Activated CD8-positive, alpha-beta memory T cell treated with anti-CD3 and anti-CD28 coated beads for 1 hour (primary cell): ENCODE measurements at places on chromosomes 2 and 18.

DNA sequence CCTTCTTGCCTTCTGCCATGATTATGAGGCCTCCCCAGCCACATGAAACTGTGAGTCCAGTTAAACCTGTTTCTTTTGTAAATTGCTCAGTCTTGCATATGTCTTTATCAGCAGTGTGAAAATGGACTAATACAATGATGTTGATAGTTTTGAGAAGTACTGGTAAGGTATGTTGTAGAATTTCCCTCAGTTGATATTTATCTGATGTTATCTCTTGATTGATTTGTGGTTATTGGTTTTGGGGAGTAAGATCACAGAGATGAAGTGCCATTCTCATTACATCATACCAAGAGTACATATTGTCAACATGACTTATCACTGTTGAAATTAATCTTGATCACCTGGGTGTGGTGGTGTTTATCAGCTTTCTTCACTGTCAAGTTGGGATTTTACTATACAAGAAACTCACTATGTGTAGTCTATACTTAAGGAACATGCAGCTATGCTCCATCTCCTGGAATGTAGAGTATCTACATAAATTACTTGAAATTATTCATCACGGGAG lies 5.1 kb upstream of the SPAG16 start:
- no peak for DNase-seq

DNA sequence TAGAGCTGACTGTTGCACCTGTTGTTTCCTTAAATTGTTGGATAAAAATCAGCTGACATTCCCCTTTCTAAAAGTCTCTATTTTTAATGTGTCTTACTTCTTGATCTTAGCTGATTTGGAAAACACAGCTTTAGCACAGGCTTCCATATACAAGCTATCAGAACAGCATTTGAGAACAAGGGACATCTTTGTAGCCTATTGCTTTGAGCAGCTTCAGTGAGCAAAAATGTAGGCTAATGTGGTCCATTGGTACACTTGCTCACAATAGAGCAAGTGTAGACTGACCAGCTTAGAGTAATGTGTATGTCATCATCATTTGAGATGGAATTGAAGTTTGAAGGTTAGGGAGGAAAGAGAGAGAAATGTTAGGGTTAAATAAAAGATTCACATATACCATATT lies 7.0 kb downstream of the INPP1 start:
- DNase-seq = no peak

DNA sequence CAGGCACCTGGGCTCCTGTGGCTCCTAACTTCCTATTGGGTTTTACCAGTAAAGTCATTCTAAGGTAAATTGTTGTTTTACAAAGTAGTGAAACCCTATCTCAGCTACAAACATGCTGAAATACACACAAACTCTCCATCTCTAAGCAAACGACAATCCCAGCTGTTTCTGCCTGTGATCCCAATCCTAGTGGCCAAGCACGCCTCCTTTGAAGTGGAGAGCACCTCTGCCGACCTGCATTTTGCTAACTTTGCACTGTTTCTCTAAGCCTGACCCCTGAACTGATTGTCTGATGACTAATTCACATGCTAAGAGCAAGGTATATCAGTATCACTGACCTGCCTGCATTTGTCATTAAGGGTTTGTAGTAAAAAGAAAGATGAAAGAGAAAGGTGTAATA lies 124.3 kb downstream of the PAX3 start:
- no peak for DNase-seq

- DNase-seq = no peak
Measured at GRCh38 chr18:67476585-67476984, 39.9 kb downstream of the DSEL start.

DNA sequence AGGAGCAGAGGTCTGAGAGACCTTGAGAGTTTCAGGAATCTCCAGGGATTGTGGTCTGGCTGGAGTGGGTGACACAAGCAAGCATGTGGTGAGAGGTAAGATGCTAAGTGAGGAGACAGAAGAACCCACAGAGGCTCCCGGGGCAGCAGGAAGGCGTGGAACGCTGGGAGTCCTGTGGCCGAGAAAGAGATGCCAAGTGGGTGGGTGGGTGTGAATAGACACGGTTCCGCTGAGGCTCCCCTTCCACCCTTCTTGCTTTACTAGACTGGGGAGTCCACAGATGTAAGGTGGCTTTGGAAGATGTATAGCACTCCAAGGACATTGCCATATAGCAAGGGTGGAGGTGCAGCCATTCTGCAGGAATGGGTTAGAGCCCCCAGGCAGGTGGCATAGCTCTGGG lies 4.2 kb downstream of the TEX51 start:
- no peak for DNase-seq

DNA sequence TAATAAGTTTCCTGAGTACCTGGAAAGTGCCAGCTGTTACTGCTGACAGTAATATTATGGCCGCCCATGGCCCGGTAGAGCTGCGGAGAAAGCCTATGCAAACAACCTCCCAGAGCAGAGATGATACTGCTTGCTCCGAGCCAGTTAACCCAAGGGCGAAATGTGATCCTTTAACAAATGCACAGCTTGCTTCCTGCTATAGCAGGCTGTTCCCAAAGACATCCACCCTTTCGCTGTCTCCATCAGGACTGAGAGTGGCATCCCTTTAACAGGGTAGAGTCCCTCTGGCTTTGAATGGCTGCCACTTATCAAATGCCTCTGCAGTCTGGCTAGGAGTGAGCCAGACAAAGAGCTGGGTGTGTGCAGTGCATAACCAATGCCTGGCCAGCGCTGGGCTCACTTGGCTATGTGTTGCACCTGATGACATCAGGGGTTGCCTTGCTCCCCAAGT lies 69.7 kb upstream of the DAPL1 start:
- no peak for DNase-seq

GRCh38 chr2:220432645-220433044 lies 805.2 kb downstream of the SLC4A3 start:
- no peak for DNase-seq

DNA sequence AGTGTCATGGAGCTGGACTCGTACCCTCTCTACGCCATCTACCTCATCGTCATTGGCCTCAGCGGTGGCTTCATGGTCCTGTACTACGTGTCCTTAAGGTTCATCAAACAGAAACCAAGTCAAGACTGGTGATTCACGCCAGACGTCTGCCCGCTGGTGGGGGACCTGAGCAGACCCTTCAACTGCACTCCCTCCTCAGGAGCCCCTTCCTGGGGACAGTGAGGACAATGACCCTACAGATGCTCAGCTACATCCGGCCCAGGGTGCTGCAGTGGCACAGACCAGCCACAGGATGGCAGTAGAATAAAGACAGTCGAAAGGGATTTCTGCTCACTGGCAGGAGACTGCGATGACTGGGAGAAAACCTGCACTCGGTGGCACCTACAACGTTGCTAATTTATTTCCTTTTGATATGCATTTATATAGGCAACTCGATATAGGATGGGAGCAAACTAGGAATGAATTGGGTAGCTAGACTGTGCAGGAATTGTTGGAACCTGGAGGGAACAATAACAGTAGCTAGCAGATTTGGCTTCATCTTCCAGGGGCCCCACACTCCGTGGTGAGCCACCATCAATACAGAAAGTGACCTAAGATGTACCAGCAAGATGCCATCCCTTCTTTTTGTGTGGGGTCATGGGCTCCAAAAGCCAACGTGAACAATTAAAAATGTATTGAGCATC lies 39.2 kb downstream of the ABCG8 start:
- DNase-seq = peak; percentile 37

DNA sequence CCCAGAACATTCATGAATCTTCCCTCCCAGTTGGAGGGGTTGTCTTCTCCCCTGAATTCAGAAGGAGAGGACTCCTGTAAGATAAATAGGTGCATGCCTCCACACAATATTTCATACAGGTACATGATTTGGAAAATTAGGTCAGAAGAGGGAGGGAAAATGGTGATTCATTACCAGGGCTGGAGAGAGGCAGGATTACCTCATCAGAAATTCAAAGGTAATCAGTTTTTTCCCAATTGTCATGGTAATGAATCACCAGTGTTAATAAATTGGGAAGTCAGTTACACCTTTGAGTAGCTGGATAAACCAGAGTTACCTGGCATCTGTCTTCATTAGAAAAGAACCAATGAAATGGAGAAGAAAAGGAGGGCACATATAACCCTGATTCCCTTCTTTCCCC lies 128.5 kb downstream of the EN1 start:
- no peak for DNase-seq

GRCh38 chr2:222756951-222757650 lies 85.6 kb downstream of the MOGAT1 start:
- no peak for DNase-seq

GRCh38 chr18:58186258-58186948 lies 142.4 kb downstream of the NEDD4L start:
- no peak for DNase-seq

DNA sequence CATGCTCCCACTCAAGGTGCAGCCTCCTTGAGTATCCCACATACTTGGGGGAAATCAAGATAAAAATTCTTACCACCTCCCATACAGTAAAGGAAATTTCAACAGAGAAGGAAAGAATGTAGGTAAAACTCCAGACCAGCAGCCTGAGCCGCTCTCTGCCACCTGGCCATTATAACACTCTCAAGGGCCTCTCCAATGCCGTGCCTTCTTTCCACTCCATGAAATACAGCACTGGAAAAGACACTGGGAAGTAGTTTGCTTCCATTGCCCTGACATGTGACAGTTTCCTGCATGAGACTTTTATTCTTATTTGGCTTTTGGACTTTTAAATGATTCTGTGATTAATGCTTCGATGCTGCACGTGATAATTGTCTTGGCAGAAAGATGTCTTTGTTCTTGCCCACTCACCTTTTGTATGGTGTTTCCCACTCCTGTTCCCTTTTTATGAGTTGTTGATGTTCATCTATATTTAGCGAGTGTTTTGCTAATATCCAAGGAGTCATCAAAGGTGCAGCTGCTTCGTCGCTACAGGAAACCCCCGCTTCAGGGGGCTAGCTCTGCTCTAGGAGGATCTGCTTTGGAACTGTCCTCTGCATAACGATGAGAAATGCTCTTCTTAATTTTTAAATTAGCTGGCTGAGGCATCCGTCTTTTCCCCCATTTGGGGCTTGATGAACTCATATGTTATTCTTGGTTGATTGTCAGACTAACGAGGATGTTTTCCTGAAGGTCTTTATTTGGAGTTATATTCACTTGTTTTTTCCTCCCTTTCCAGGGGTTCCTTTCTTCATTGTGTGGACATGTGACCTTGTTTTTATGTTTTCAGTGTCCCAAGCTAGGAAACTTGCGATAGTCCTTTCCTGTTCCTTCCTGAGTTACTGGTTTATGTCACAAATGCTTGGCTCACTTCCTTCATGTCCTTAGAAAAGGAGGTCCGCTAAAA lies 179.4 kb downstream of the TXNL1 start:
- no peak for DNase-seq

DNA sequence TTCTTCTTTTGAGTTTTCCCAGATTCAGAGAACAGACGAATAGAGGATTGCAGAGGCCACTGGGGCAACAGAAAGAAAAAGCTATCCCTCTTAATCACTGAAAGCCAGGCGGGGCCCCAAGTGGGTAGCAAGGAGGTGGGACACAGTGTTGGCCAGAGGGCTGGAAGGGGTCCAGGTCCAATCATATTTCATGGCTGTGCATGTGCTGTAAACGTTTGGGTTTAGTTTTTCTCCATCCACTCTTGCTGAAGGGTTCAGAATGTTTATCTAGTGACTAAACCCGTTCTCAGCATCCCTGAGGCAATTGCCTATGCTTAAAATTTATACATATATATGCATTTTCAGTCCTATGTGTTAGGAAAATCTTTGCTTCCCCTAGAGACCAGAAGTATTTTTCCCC lies 99.4 kb upstream of the EPHA4 start:
- DNase-seq = no peak

- no peak for DNase-seq
Measured at GRCh38 chr2:30414961-30415360, 32.1 kb upstream of the LCLAT1 start.

DNA sequence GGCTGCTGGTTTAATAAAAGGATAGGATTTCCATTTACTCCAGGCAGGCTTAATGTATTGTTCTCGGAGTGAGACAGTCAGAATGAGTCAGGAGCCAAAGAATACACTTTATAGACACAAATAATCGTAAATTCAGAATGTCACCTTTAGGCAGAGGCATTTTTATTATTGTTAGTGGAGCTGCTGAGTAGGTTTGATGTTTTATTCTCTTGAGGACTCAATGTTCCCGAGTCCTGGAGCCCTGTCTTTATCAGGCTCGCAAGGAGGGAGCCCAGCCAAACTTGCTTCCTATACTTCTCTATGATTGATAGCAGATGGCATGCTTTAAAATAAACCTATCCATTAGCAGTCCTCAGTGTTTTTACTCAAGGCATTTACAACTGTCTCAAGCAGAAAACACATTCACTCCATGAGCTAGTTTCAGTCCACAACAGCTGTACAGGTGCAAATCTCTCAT lies 492.3 kb upstream of the ZEB2 start:
- no peak for DNase-seq

DNA sequence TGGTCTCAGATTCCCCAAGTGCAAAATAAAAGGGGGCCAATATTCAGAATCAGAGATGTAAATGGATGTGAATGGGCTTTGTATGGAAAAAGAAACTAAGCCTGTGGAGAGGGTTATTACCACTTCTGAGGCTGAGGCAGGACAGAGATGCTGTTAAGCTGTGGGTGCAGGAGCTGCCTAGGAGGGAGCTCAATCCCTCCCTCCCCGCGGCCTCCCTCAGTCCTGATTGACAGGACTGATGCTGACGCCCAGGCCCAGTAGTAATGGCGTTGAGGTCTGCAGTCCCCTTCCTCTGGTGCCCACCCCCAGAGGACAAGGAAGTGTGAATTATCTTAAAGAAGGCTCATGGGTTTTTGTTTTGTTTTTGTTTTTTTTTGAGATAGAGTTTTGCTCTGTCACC lies 40.4 kb downstream of the PSD4 start:
- no peak for DNase-seq

GRCh38 chr2:153891051-153891450 lies 19.3 kb downstream of the GALNT13 start:
- no peak for DNase-seq

- no peak for DNase-seq
Measured at GRCh38 chr2:234025891-234026401, 24.6 kb upstream of the SPP2 start.

- DNase-seq = no peak
Measured at GRCh38 chr2:16713011-16713423, 47.4 kb upstream of the CYRIA start.

DNA sequence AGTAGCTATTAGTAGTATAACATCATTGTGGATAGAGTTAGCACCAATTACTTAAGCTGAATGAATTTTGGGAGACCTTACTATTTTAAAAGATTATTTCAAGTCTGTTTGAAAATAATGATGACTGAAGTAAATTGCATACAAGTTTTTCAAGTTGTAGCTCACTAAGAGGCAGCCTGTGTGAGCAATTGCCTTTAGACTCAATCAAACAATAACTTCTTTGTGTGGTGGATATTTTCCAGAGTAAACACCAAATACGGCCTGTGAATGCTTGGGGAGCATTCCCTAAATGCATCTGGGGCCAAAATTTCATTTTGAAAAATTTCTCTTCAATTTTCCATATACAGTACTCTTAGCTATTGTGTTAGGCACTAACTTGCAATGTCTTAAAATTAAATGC lies 7.9 kb downstream of the SERPINB12 start:
- DNase-seq = no peak

DNA sequence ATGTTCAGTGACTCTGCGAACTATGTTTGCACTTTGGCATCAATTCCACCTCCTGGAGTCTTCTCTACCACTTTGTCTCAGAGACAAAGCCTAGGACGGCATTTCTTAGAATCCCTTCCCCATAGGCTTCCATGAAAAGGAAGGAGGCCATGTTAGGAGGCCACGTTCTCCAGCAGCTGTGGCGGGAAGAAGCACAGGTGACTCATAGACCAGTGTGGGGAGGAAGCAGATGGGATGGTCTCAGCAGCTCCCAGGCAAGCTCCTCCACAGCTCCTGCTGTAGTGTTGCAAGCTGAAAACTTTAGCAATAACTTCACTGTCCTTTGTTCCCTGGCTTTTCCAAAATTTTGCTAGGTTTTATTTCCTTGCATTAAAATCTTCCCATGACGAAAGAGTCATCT lies 781.3 kb upstream of the ID2 start:
- no peak for DNase-seq
